ENCODE measurements at places on chromosomes 5 and 9.

DNA sequence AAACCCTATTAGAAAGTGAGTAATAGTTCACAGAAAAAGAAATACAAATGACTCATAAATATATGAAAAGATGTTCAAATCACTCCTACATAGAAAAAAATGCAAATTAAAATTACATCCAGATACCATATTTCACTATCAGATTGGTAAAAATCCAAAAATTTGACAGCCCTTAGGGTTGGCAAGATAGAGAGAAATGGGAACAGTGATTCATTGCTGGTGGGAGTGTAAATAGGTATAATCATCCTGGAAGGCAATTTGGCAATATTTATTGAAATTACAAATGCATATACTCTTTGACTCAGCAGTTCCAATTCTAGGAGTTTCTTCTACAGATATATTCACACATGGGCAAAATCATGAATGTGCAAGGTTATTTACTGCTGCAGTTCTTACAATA is 273.5 kb downstream of the NR2F1-AS1 start:
- H3K4me1 ChIP-seq, result no peaks in the 10 kb centered on the region
- no peaks in the 10 kb centered on the region for H3K36me3 ChIP-seq
- H3K27me3 ChIP-seq, result no peaks in the 10 kb centered on the region
- DNase-seq, result no peak
- no peak overlapping the region for H3K4me3 ChIP-seq
- no peak overlapping the region for H3K27ac ChIP-seq

- no peaks in the 10 kb centered on the region for H3K4me1 ChIP-seq
- no peaks in the 10 kb centered on the region for H3K36me3 ChIP-seq
- H3K4me3 ChIP-seq, result no peak overlapping the region
Observed at GRCh38 chr9:27447031-27447683, 76.9 kb upstream of the IFNK start.

- H3K4me3 ChIP-seq, result peak within 1 kb of the TSS; percentile 83
- H3K27ac ChIP-seq, result no peak within 1 kb of the TSS
- H3K4me1 ChIP-seq, result peaks cover 21% of the 10 kb centered on the region
- peaks cover 5% of the 10 kb centered on the region for H3K27me3 ChIP-seq
- no peaks in the 10 kb centered on the region for H3K36me3 ChIP-seq
Observed at GRCh38 chr9:128420651-128421481, at the start of gene CERCAM. Gene CERCAM, plus strand, starts transcription at chr9:128420857. Its CDS starts 21 bp downstream, at chr9:128420878.

GRCh38 chr9:5951686-5952211 is 61.1 kb downstream of the MLANA start:
- H3K4me1 ChIP-seq, result peaks cover 5% of the 10 kb centered on the region
- no peak for DNase-seq
- H3K27ac ChIP-seq, result no peak overlapping the region
- no peaks in the 10 kb centered on the region for H3K27me3 ChIP-seq
- H3K4me3 ChIP-seq, result no peak overlapping the region

- H3K27ac ChIP-seq, result no peak overlapping the region
- no peaks in the 10 kb centered on the region for H3K27me3 ChIP-seq
- no peaks in the 10 kb centered on the region for H3K36me3 ChIP-seq
- H3K4me3 ChIP-seq, result no peak overlapping the region
Observed at GRCh38 chr9:21670374-21670773, 132.1 kb upstream of the MTAP start.

DNA sequence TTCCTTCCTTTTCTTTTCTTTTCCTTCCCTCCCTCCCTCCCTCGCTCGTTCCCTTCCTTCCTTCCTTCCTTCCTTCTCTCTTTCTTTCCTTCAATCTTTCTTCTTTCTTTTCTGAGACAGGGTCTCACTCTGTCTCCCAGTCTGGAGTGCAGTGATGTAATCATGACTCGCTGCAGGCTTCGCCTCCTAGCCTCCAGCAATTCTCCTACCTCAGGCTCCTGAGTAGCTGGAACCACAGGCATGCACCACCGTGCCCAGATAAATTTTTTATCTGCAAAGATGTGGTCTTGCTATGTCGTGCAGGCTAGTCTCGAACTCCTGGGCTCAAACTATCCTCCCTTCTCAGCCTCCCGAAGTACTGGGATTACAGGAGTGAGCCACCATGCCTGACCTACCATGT is 81.4 kb downstream of the SPATA31C2 start:
- no peak overlapping the region for H3K27ac ChIP-seq
- DNase-seq, result no peak
- H3K36me3 ChIP-seq, result no peaks in the 10 kb centered on the region
- H3K27me3 ChIP-seq, result no peaks in the 10 kb centered on the region
- H3K4me3 ChIP-seq, result no peak overlapping the region

- no peak overlapping the region for H3K27ac ChIP-seq
- H3K4me1 ChIP-seq, result no peaks in the 10 kb centered on the region
- no peaks in the 10 kb centered on the region for H3K27me3 ChIP-seq
- no peaks in the 10 kb centered on the region for H3K36me3 ChIP-seq
- no peak for DNase-seq
Observed at GRCh38 chr9:117938896-117939295, 234.7 kb downstream of the TLR4 start.

DNA sequence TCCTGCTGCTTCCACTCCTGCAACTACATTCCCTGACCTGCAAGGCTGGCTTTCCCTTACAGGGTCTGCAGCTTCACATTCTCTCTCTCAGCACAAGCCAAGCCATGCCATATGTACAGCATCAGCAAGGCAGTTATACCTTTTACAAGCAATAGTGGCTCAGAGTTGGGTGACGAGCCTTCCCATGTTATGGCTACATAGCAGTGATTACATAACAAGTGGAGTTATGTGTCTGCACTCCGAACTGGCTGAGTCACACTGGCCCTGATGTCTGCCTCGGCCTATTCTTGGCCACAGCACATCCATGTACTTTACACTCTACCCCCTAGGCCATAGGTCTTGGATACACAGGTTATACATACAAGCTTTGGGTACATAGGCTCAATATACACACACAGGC is 52.0 kb upstream of the SNCAIP start:
- no peaks in the 10 kb centered on the region for H3K27me3 ChIP-seq
- no peak overlapping the region for H3K27ac ChIP-seq
- H3K36me3 ChIP-seq, result no peaks in the 10 kb centered on the region

DNA sequence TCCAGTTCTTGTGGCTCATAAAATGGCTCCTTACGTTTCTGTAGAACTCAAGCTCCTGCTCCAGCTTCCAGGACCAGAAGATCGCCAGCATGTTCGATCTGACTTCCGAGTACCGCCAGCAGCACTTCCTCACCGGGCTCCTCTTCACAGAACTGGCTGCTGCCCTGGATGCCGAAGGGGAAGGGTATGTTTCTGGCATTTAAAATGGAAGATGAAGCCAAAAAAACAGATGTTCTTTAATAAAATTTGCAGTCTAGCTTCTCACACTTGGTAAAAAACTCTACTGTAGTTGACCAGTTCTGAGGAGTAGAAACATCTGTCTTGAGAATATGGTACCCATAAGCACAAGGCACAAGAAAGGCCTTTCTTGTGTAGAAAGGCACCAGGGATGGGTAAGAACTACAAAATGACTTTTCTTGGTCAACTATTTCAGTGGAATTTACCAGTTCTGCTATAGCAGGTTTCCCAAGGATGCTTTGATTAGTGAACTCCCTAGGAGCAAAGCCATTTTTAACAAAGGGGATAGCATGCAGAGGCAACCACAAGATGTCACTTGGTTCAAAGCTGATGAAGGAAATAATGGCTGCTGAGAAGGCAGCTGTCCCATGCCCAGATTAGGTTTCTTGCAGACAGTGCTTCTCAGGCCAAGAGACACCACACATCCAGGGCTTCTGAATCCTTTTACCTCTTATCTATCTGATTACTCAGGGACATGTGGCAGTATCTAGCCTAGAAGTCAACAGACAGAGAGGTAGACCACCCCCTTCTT is 192.4 kb downstream of the DOCK8 start:
- no peak overlapping the region for H3K27ac ChIP-seq
- H3K36me3 ChIP-seq, result peaks cover 78% of the 10 kb centered on the region
- no peaks in the 10 kb centered on the region for H3K4me1 ChIP-seq
- no peaks in the 10 kb centered on the region for H3K27me3 ChIP-seq

DNA sequence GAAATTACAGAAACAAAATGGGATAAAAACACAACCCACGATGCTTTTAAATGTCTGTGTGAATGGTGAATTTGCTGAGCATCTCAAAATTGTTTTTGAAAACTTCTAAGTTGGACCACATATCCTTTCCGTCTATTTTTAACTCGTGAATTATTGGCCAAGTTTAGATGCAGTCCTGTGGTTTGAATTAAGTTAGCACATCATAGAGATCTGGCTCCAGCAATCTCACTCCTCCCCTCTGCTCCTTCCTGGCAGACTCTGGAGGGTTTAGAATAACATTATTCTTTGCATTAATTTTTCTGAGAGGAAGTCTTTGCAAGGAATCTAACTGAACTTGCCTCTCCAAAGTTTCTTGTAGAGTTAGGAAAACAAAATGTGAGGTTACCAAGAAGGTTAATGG is 14.5 kb upstream of the ANKRD55 start:
- H3K27ac ChIP-seq, result no peak overlapping the region
- H3K36me3 ChIP-seq, result no peaks in the 10 kb centered on the region
- H3K4me3 ChIP-seq, result no peak overlapping the region
- no peaks in the 10 kb centered on the region for H3K27me3 ChIP-seq
- DNase-seq, result no peak

DNA sequence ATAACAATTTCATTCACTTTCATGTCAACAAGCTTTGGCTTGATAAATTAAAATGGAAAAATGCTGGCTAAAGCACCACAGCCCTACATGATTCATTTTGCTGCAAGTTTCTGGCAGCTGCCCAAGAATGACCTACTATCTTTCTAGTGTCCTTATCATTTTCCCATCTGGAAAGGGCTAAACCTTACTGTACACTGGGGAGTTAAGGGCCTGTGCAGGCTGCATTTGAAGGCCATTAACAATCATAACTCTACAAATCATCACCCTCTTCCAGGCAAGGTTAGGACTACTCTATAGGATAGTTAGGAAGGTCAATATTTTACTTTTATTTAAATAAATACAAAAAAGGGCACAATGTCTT is 579.7 kb upstream of the ZNF608 start:
- H3K27ac ChIP-seq, result no peak overlapping the region
- H3K36me3 ChIP-seq, result no peaks in the 10 kb centered on the region
- no peak overlapping the region for H3K4me3 ChIP-seq
- DNase-seq, result no peak
- H3K27me3 ChIP-seq, result no peaks in the 10 kb centered on the region

DNA sequence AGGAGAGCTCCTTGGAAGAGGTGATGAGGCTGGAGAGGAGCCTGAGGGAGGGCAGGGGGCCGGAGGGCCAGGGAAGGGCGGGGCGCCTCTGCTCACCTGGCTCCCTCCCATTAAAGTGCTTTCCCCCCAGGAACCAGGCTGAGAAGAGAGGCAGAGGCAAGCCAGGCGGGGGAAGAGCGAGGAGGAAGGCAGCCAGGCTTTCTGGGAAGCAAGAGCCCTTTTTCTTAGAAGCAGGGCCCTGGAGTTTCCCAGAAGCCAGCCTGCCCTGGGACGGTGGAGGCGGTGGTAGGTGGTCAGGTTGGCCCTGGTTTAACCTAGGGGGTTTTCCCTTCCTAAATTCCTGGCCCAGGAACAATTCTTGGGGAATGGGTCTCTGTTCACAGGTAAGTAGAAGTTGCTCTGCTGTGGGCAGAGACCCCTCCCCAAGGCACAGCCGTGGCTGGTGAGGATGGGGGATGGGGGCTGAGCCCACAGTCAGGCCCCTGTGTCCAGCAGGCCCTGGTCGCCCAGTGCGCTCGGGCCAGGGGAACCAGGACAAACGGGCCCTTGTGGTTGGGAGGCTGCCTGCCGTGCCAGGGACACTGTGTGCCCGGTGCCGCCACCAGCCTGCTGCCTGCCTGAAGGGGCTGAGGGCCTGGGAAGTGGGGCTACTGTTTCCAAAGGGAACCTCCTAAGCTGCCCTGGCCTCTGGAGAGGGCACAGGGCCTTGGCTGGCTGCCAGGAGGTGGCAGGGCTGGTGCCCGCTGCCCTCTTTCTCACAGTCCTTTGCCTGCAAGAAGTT is 16.6 kb upstream of the RALGDS start:
- H3K27ac ChIP-seq, result peak overlapping the region; percentile 65
- DNase-seq, result no peak
- H3K36me3 ChIP-seq, result no peaks in the 10 kb centered on the region
- H3K4me1 ChIP-seq, result peaks cover 82% of the 10 kb centered on the region

DNA sequence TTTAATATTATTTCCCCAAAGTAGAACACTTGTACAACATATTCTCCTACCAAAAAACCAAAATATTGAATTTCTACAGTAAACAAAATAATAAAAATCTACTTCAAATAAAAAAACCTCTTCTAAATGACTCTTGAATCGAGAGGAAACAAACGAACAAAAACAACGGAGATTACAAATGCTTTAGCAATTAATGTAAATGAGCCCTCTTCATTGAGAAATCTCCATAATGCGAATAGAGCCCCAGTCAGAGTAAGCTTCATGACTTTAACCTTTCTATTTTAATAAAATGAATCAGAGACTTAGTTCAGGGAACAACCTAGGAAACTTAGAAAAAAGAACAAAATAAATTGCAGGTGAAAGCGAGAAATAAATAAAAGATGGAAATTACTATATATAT is 129.3 kb upstream of the SEMA6A start:
- no peak for DNase-seq
- H3K4me1 ChIP-seq, result no peaks in the 10 kb centered on the region
- H3K27ac ChIP-seq, result no peak overlapping the region
- H3K27me3 ChIP-seq, result no peaks in the 10 kb centered on the region

DNA sequence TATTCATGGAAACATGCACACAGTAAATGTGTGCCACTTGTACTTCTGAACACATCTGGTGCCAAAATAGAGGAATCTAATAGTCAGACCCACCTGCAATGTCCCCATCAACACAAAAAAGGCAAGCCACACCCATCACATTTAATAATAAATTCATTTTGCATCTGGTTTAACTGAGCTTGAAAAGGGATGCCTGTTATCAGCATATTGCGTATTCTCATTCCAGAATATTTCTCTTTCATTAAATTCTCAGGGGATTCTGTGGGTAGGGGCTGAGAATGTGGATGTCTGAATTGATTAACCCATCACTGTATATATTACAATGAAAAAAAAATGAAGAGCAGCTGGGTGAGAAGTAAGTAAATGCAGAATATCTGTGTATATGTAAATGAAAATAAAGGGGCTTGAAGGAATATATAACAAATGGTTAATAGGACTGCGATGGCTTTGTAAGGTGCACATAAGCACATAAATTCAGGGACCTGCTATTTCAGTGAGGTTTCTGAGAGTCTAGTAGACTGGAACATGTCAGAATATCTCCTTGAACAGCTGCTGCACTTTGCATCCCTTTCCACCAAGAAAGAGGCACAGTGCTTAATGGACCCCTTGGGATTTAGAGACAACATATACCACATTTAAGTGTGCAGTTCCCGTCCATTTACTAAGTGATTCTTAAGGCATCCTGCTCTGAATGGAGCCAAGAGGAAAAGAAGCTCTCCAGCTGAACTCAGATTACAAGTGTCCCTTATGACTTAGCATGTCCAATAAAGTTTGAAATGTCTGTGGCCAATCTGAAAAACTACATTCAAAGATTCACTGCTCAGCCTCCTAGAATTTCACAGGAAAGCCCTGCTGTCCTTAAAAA is 104.1 kb upstream of the NIPBL start:
- H3K36me3 ChIP-seq, result no peaks in the 10 kb centered on the region
- H3K4me3 ChIP-seq, result no peak overlapping the region
- H3K4me1 ChIP-seq, result no peaks in the 10 kb centered on the region
- H3K27me3 ChIP-seq, result no peaks in the 10 kb centered on the region
- no peak for DNase-seq

GRCh38 chr9:70514273-70514672 is 99.8 kb upstream of the KLF9 start:
- no peak for DNase-seq
- no peaks in the 10 kb centered on the region for H3K4me1 ChIP-seq
- H3K27me3 ChIP-seq, result no peaks in the 10 kb centered on the region
- no peak overlapping the region for H3K4me3 ChIP-seq
- no peak overlapping the region for H3K27ac ChIP-seq

- no peak overlapping the region for H3K4me3 ChIP-seq
- H3K27me3 ChIP-seq, result no peaks in the 10 kb centered on the region
- no peak overlapping the region for H3K27ac ChIP-seq
- DNase-seq, result peak; percentile 11
- no peaks in the 10 kb centered on the region for H3K36me3 ChIP-seq
- no peaks in the 10 kb centered on the region for H3K4me1 ChIP-seq
Observed at GRCh38 chr5:42057254-42057690, 132.2 kb downstream of the FBXO4 start.
